T follicular helper cell (primary cell): ENCODE measurements at places on chromosomes 13 and 19.

DNA sequence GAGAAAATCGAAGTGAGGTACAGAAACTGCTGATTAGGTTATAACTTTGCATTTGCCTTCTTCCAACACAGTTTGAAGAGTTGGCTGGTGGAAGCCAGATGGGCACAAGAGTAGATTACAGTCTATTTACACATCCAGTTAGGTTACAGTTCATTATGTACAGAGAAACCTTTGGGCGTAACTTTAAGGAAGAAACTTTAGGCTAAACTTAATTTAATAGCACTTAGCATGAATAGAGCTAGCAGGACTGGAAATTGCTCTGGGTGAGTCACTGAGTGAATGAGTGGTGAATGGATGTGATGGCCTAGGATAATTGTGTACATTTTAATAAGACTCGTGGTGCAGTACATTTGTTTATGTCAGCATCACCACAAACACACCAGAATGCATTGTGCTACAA is 62.9 kb upstream of the KLHL1 start:
- no peak for DNase-seq

GRCh38 chr13:60417734-60418133 is 20.7 kb downstream of the TDRD3 start:
- no peak for DNase-seq

DNA sequence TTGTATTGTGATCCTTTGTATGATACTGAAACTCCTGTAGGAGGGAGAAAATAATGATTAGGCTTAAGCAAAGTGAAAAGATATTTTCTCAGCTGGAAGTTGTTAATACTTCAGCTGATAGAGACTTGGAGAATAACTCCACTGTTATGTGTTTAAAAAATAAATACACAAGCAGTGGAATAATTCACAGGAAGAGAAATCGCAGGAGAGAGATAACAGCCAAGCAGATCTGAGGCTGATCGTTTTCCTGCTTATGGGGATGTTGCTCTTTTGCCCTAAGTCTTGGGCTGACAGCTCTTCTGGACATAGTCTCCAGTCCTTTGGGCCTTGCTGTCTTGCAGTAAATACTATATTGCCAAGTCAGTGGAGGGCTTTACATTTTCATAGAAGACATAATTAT is 93.3 kb downstream of the OLFM4 start:
- DNase-seq, result no peak

GRCh38 chr13:79602936-79603335 is 122.0 kb downstream of the NDFIP2 start:
- DNase-seq, result no peak

GRCh38 chr13:113915012-113915763 is 51.3 kb upstream of the GAS6 start:
- DNase-seq, result no peak

- DNase-seq, result no peak
Measured at GRCh38 chr19:1285737-1286360, at the start of gene EFNA2. EFNA2 (plus strand) TSS chr19:1285873; CDS start chr19:1286169, 296 bp downstream.

GRCh38 chr19:16370641-16371391 is 46.2 kb downstream of the KLF2 start:
- no peak for DNase-seq

DNA sequence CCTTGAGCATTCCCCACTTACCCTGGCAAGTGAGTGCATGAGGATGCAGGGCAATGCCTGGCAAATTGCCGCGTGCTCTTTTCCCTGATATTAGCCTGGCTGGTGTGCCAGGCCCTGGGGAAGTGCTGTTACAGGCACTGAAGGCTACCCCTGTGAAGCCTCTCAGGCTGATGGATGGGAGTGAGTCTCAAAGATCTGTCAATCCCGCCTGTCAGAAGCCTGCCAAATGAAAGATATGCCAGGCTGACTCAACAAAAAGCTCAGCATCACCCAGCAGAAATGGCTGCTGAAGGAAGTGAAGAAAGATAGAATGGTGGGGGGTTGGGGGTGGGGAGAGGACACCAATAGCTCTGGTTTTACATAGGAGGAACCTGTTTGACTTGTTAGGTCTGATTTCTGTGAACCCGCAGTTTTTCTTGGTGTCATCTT is 112.1 kb downstream of the LACC1 start:
- DNase-seq, result no peak

DNA sequence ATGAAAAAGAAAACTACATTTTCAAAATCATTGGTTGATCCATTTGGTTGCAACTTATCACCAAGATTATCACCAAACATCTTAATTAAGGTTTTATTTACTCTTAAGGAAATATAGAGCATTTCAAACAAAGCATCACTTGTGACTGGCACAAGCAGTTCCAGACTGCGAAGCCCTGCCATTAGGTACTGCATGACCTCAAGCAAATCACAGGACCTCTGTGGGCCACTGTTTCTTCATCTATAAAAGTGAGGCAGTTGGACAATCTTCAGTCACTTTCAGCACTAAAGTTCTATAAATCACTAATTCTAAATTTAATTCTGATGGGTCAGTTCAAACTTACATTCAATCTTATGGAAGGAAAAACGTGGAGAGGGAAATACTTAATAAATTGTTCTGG is 2.0 kb downstream of the ELF1 start:
- DNase-seq, result peak; percentile 13

DNA sequence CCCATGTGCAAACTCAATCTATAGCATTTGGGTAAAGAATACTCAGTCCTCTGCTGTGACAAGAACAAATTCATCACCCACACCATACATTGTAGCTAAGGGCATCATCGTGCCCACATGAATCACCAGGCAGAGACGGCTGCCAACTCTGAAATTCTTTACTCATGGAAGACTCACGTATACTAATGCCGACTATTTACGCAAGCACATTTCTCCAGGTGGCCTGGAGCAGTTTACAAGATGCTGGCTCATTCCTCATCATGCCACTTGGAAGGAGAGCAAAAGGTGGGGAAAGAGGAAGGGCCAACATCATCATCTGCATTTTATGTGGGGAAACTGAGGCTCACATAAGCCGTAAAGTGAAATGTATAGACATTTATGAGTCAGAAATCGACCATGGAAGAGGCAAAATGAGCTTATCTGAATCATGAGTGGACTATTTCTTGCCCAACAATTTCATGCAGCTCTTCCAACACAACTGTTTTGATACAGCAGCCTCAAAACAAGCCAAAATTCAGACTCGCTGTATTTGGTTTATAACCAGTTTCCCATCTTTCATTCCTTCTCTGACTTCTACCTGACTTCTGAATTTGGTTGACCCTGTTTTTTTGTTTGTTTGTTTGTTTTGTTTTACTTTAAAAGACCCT is 213.9 kb upstream of the SERP2 start:
- DNase-seq, result no peak

GRCh38 chr13:43805071-43805468 is 18.3 kb upstream of the ENOX1 start:
- DNase-seq, result no peak

GRCh38 chr13:110625771-110626321 is 10.5 kb downstream of the NAXD start:
- no peak for DNase-seq

DNA sequence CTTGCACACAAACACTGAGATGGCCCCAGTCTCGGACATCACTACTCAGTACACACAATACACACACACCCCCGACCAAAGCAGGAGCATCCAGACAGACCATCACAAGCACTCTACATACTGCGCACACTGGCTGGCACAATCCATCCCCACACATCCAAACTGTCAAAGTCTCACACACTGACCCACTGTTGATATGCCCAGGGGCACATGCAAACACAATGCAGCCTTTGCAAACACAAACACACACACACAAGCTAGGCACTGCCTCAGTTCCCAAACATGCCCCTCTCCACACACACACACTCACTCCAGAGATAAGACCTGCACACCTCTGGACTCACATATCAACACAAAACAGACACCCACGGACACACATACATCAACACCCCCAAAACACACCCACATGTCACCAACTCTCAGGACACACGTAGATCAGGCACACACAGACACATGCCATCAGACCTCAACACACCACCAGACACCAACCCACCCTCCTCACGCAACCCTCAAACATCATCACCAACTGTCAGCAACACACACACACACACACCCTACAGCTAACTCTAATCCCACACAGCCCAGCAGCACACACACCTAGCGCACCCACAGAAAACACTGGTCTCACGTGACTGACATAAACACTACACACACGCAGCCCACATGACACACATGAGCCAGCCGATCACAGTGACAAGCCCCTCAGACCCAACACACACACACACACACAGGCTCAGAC is 1.9 kb downstream of the BBC3 start:
- DNase-seq, result no peak

DNA sequence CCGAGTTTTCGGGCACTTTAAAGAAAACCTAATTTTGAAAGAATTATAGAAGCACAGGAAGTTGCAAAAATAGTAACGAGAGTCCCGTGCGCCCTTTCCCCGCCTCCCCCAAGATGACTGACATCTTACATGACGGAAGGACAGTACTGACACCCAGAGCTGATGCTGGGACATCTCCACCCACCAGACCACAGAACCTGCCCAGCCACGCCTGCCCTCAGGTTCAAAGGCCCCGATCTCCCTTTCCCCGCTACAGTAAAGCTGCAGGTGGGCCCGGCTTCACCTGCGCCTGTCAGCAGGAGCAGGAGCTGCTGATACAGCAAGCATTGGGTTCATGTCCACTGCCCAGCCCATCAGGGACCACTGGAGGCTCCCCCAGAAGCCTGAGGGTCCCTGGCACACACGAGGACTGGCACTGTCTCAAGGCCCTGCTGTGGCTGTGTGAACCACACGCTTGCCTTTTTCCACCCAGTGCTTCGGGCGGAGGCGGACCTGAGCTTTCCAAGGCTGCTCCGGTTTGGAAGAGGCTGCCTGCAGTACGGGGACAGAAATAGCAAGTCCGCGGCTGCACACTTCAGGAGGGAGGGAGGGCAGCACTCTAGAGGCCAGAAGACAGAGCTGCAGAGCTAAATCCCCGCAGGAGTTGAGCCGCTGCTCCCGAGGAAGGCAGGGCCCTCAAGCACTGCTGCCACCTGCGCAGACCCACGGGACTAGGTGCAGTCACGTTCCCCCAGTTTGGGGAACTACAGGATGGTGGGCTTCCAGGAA is 8.7 kb downstream of the MAP2K2 start:
- peak; percentile 57 for DNase-seq

DNA sequence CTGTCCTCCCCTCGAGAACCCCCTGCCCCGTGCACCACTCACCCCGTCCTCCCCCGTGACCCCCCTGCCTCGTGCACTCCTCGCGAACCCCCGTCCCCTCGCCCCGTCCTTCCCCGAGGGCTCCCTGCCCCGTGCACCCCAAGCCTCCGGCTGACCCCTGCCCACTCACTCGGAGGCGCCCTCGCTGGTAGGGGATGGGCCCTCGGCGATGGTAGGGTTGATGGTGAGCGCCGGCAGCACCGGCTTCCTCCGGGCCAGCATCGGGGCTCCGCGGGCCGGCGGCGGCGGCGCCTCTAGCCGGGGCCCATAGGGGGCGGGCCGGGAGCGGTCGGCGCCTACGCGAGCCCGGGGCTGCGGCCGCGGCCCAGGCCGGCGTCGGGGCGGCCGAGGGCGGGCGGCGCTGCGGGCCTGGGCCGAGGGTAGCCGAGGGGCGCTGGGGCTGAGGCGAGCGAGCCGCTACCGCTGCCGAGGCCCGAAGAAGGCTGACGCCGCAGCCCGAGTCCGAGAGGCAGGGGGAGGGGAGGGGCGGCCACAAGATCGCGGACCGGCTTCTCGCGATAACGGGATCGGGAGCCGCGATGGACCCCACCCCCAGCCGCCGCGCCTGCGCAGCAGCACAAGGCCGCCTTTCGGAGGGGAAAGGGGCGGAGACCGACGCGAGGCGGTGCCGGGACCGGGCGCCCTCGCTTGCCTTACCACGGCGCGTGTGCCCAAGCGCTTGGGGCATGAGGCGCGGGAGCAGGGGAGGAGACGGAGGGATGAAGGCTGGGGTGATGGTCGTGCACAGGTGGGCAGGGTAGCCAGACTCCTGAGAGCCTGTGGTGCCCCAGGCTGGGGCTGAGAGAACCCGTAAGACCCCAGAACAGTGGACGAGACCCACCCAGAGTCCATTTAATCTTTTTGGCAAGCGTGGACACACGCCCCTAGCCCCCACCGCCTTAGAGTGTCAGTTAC is at the start of gene MAP2K2:
MAP2K2 (minus strand) TSS at position 508 of the 954 bp plus-strand sequence; CDS start at position 261, 247 bp downstream.
- peak; percentile 94 for DNase-seq

DNA sequence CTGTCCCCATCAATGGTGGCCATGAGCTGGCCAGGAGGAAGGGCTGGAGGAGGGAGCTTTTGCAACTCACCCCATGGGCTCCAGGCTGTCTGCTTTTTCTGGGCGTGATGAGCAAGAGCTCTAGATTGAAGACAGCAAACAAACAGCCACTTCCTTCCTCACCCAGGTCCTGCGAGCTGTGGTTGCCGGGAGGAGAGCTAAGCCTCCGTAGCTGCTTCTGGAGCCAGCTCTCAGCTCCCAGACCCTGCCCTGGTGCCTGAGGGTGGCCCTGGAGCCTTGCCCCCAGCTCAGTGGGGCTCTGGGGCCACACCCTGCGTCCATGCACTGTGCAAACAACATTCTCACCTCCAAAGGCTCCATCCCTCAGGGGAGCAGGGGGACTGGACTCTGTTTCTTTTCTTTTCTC is 6.2 kb downstream of the MYO1F start:
- peak; percentile 31 for DNase-seq
